Omental fat pad (tissue), 4 donors: ENCODE measurements at places on chromosomes 5 and 9. TPM values are rescaled to one million over a fixed set of nuclear protein-coding genes. Genes with fewer than 3 reads are reported as not detected.

FBXL7 gene
- 9.1 TPM for total RNA-seq

IFNA13 gene
- not detected for total RNA-seq

PLCXD3 gene
- 2.5 TPM for total RNA-seq

SIGMAR1 gene
- total RNA-seq = 73.0 TPM

- peak; percentile 55 for DNase-seq
Observed at GRCh38 chr5:38265546-38266179, 7.3 kb downstream of the EGFLAM start.

- DNase-seq = no peak
Observed at GRCh38 chr9:83290692-83291091, 227.8 kb upstream of the RASEF start.

- DNase-seq = no peak
Observed at GRCh38 chr9:127777368-127777980, 992 bp downstream of the SH2D3C start.

DNA sequence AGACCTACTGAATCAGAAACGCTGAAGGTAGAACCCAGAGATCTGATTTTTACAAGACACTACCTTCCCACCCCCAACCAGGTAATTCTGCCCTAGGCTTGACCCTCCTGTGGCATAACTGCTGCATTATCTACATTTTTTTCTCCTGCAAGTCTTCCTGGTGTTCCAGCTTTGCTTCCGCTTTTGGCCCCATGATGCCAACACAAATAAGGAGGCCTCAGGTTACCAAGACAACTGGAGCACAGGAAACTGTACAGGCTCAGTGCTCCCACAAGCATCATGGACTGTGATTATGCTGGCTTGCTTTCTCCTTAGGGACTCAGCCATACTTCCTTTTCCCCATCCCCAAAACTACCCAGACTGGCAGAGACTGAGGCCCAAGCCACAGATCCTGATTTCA lies 6.6 kb upstream of the MSMP start:
- no peak for DNase-seq

DNA sequence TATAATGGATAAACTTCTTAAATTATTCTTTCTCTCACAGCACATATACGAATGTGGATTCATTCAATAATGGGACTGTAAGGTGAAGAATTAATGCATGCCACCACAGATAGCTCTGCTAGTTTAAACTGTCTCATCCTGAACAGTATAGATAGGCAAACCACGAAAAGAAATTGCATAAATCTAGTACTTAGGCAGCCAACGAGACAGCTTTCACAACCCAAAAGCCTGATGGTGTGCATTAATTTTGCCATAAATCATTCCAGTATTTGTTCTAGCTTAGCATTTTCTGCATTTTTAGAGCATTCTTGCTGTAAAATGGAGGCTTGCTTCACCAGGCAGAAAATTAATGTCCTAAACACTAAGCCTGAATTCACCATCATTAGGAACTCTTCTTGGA lies 834.2 kb upstream of the DMAC1 start:
- DNase-seq = no peak

DNA sequence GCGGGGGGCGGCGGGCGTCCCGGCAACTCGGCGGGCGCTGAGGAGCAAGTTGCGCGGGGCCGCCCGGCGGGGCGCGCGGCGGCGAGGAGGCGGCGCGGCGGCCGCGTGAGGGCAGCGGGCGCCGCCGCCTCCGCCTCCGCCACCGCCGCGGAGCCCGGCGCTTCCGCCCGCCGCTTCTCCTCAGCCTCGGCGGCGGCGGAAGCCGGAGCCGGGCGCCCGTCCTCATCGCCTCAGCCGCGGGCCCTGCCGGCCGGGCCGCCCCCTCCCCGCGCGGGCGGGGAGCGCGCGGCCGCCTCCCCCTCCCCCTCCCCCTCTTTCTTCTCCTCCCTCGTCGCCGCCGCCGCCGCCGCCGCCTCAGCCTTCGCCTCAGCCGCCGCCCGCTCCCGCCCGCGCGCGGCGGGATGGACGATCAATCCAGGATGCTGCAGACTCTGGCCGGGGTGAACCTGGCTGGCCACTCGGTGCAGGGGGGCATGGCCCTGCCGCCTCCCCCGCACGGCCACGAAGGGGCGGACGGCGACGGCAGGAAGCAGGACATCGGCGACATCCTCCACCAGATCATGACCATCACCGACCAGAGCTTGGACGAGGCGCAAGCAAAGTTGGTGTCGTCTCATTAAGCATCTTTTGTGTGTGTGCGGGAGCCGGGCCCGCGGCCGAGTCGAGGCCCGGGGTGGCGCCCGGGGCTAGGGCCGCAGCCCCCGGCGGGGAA lies at the start of gene PBX3:
TSS of gene PBX3 (plus strand) at position 321 of the 712 bp plus-strand sequence.
- no peak for DNase-seq

- peak; percentile 82 for DNase-seq
Observed at GRCh38 chr9:14428781-14429230, 114.9 kb upstream of the NFIB start.
